Endothelial cell of umbilical vein (primary cell): ENCODE measurements at places on chromosomes 12 and 14.

GRCh38 chr14:65834812-65835211 is 422.3 kb downstream of the FUT8 start:
- no peak for DNase-seq

GRCh38 chr14:90969531-90970166 is 90.8 kb downstream of the RPS6KA5 start:
- DNase-seq, result peak; percentile 6

DNA sequence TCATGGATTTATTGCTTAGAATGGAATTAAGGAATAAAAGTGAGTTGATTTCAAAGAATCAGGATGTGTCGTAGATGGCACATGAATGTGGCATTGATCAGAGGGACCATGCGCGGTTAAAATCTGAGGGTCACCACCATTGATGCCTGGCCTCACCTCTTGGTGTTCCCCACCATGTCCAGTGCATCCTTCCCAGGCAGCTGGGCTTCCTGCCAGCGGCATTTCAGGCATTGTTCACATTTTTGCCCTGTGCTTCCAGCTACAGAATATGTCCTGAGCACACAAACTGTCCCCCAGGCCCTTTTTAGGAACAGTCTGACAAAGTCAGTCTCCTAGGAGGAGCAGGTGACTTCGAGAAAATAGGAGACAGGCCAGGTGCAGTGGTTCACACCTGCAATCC is 42.0 kb upstream of the TSPAN9 start:
- peak; percentile 24 for DNase-seq

DNA sequence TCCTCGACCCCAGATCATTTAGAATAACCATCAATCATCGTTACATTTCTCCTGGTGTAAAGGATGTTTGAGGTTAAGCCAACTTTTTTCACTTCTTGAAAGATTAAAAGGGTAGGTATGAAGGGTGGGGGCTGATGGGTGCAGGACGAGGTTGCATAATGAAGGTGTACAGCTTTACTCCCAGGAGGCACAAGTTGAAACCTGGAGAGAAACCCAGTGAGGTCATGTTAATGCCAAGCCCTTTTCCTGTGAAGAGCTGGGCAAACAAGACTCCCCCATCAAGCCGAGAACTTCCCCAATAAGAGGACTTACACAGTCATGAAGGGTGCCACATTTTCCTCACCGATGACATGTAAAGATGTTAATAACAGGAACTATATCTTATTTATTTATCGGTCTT is 84.3 kb downstream of the FZD10 start:
- DNase-seq, result no peak

- DNase-seq, result no peak
Observed at GRCh38 chr12:116650585-116651087, 87.2 kb downstream of the SPRING1 start.

GRCh38 chr12:118065380-118065779 is 4.4 kb upstream of the WSB2 start:
- DNase-seq, result no peak

GRCh38 chr12:31444736-31445135 is 118.8 kb upstream of the SINHCAF start:
- no peak for DNase-seq

GRCh38 chr12:71011261-71011660 is 90.7 kb upstream of the PTPRR start:
- DNase-seq, result no peak

DNA sequence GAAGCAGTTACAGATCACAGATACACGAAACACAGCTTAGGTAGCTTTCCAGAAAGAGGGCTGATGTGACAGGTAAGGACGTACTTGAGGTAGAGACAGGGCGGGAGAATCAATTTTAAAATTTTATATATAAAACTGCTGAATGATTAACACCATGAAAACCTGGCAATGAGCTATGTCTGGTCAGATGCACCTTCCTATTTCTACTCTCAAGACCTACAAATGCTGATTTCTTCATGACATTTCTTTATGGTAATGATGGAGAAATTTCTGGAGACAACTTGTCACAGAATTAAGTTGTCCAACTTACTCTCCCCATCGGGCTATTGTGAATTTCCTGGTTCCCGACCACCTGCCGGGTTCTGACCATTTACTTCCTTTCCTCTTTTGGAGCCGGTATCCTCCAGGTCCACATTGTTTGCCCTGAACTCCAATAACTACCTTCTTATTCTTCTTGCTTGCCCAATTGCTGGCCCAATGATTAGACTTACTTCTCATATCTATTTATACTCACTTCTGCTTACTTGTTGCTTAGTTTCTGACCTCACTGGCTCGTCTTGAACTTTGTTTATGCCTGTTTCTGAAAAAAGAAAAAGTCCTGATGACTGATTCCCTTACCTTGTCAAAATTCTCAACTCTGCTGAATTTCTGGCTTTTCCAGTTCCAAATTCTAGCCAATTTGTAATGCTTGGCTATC is 12.8 kb upstream of the ATP2B1 start:
- DNase-seq, result no peak

GRCh38 chr12:4156317-4156716 is 117.2 kb upstream of the CCND2 start:
- DNase-seq, result no peak

- no peak for DNase-seq
Observed at GRCh38 chr14:44736326-44736725, 225.4 kb downstream of the KLHL28 start.

DNA sequence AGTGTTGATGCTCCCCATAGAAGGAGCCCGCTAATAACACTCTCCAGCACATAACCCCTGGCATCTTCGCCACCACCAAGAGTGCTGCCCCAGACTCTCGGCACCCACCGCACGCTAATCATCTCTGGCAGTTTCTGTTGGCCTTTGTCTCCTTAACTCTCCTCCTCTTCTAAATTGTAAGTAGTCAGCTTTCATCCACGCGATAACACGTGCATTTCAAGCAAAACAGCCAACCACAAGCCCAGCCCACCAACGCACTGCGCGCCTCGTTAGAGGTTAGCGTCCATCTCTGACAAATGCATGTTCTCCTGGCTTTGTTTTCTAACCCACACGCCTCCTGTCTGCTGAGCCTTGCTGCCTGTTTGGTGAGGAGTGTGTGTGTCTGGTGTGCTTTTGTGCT is 61.1 kb upstream of the RIN3 start:
- DNase-seq, result no peak

DNA sequence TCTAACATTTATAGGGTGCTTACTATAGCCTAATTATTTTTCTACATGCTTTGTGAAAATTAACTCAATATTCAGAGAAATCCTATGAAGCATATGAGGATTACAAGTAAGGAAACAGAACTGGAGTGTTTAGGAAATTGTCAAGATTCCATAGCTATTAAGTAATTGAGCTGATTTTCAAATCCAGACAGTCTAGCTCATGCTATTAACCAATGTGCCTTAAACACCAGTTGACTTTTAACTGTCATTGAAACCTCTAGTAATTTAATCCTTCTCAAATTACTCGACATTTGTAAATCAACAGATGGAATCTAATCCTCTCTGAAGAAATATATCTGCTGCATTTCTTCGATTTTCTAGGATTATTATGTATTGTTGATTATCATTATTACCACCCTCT is 488.9 kb downstream of the MDGA2 start:
- peak; percentile 79 for DNase-seq

- DNase-seq, result peak; percentile 62
Observed at GRCh38 chr14:68727315-68728047, 65.4 kb downstream of the ZFP36L1 start.

GRCh38 chr12:9319044-9319841 is 111.0 kb upstream of the PZP start:
- no peak for DNase-seq

DNA sequence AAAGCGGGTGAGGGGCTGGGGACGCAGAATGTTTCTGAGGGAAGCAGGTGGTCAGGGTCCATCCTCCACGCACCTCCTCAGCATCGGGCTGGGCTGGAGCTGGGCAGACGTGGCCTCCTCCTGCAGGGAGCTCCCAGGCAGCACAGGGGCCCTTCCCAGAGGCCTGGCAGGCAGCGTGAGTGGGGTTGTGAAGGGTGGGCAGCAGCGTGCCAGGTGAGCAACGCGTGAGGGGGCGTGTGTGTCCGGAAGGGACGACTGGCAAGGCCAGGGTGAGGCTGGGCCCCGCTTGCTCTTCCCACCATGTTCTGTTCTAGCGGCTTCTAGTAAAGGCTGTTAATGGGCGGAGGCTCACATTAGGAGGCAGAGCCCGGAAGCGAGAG is 17.1 kb downstream of the ANKRD9 start:
- no peak for DNase-seq

DNA sequence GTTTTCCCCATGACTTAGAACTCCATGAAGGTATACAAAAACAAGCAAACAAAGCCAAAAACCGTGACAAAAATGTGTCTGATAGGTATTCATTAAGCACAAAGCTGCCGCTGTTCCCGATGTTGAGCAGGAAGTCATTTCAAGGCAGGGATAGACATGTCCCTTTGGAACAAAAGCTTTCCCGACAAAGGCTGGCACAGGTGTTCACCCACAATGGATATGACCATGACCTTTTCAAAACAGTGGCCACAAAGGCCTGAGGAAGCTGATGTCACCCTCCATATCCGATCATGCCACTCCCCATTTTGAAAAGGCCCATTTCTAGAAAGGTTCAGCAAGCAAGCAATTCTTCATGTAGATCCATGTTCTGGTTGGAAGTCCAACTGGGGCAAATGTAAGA is 279.1 kb downstream of the BTG1 start:
- no peak for DNase-seq

GRCh38 chr12:50104417-50105366 is 884 bp downstream of the GPD1 start:
- no peak for DNase-seq
